ENCODE measurements at places on chromosomes 13 and 19.

DNA sequence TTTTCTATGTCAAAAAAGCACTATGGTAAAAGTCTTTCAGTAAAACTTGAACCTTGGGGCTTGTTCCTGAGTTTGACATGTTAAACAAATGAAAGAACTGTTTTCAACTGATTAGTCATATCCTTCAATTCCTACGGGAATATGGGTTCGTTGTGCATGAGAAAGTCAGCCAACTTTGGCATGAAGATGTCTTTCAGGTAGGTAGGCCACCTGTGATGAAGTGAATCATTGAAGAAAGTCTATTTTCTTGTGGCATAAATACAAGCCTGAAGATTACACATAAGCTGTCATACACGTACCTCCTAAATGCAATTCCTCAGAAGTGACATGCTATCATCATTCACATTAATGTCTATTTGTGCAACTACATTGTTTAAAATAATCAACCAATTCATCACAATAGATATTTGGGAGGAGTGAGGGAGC, 513.0 kb downstream of the IRS2 start:
- DNase-seq = no peak

DNA sequence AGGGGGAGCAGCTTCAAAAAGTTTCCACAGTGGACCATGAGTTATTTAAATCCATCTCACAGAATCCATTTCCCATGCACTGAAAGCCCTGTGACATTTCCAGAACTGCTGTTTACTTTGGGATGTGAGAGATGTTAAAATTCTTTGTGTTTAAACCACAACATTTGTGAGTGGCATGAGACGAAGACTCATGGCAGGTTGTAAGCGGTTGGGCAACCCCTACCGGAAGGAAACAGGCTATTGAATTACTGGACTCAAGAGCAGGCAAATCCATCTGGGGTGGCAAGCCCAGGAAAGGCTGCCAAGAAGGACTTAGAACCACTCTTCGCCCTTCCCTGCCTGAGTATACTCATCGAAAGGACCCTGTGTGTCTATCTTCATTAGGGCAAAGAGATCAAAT, 22.3 kb upstream of the CLDN10 start:
- peak; percentile 14 for DNase-seq

- DNase-seq = no peak
These were observed 10.5 kb downstream of the PLEKHF1 start for GRCh38 chr19:29675650-29676186.

GRCh38 chr13:90403330-90404082, 944.0 kb upstream of the MIR17HG start:
- DNase-seq = peak; percentile 96

- DNase-seq = no peak
These were observed 44.7 kb upstream of the ZNF30 start for GRCh38 chr19:34881982-34882381.

DNA sequence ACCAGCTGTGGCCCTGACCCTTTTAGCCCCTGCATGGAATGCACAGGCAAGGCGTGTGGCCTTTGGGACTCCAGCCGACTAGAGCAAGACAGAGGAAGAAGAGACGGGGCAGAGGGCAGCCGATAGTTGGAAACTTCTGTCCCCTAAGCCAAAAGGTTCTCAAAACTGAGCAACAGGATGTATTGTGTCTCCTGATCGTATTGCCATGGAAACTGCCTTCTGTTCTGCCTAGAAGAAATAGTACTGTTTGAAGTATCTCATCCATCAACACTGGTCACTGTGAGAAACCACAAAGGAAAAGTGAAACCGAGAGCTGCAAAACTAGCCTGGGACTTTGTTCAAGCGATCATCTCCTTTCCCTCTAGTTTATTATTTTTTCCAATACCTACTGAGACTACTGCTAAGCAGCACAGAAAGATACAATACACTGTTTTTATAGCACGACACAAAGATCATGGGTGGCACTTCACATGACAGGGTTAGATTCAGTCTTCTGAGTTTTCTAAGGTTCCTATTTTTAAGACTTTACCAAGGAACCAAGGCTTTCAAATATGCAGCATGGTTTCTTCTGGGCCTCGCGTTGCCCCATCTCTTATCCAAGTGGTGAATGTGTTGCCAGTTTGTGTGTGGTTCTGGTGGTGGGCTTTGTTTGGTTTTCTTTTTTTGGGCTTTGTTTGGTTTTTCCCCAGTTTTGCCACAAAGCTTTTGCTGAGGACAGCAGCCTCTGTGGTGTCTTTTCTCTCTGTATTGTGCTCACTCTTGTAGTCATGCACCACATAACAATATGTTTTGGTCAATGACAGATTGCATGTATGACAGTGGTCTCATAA, 49.3 kb upstream of the GPR183 start:
- DNase-seq = no peak

DNA sequence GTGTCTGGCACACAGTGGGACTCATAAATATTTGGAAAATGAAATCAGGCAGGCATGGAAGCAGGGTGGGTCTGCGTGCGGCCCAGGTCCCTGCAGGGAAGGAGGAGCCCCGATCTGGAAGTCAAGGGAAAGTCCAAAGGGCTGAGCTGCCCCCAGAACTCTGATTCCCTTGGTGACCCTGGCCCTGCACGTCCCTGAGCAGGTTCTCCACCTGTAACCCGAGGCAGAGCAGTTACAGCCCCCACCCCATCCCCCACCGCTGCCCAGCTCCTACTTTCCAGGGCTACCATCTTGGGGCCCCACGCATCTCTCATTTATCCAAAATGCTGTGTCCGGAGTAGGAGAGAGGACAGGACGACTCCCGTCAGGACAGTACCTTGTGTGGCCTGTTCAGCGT, 2.1 kb downstream of the PLEKHF1 start:
- no peak for DNase-seq

- DNase-seq = no peak
These were observed 11.3 kb upstream of the ZBTB7A start for GRCh38 chr19:4077800-4078684.

DNA sequence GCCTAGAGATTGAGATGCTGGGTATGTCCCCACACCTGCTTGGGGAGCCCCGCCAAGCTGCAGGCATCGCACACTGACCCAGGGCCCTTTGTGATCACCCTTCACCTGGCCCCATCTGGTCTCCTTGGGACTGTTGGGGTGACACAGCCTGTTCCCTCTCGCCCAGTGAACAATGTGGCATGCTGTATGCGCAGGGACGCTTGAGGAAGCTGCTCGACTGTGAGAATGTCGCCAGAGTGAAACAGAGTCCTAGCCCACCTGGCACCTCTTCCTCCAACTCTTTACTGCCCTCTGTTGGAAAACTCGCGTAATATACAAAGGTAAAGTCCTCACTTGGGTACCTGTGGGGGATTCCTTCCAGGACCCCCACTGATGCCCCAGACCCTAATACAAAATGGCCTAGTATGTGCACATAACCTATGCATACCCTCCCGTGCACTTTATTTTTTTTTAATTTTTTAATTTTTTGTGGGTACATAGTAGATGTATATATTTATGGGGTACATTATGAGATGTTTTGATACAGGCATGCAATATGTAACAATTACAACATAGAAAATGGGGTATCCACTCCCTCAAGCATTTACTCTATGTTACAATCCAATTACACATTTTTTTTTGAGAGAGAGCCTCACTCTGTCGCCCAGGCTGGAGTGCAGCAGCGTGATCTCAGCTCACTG, 9.0 kb downstream of the BLOC1S3 start:
- DNase-seq = peak; percentile 71

DNA sequence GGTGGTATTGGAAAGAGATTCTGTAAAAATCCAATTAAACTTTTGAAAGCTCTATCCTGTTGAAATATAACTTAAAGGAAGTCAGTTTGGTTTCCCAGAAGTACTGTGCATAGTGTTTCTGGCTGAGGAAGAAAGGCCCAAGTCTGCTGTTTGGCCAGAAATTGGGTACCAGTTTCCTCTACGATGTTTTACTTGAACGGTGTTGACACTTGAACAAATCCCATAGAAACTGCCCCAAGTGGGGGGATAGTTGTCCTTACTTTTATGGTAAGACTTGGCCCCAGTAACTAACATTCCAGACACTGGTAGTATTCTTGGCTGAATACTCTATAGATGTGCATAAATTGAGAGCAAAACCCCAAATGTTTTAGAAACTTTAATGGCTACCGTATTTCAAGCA, 14.2 kb downstream of the KLF5 start:
- no peak for DNase-seq

- peak; percentile 65 for DNase-seq
These were observed 169.3 kb downstream of the COL4A1 start for GRCh38 chr13:110137680-110138009.

GRCh38 chr19:6238256-6238642, 41.5 kb downstream of the MLLT1 start:
- DNase-seq = no peak

GRCh38 chr13:33696530-33696929, 121.4 kb upstream of the RFC3 start:
- no peak for DNase-seq

- DNase-seq = no peak
These were observed 39.4 kb upstream of the TPM4 start for GRCh38 chr19:16036941-16037340.

All from NCI-H82 (cell line).